ENCODE measurements at places on chromosomes 2 and 18.

DNA sequence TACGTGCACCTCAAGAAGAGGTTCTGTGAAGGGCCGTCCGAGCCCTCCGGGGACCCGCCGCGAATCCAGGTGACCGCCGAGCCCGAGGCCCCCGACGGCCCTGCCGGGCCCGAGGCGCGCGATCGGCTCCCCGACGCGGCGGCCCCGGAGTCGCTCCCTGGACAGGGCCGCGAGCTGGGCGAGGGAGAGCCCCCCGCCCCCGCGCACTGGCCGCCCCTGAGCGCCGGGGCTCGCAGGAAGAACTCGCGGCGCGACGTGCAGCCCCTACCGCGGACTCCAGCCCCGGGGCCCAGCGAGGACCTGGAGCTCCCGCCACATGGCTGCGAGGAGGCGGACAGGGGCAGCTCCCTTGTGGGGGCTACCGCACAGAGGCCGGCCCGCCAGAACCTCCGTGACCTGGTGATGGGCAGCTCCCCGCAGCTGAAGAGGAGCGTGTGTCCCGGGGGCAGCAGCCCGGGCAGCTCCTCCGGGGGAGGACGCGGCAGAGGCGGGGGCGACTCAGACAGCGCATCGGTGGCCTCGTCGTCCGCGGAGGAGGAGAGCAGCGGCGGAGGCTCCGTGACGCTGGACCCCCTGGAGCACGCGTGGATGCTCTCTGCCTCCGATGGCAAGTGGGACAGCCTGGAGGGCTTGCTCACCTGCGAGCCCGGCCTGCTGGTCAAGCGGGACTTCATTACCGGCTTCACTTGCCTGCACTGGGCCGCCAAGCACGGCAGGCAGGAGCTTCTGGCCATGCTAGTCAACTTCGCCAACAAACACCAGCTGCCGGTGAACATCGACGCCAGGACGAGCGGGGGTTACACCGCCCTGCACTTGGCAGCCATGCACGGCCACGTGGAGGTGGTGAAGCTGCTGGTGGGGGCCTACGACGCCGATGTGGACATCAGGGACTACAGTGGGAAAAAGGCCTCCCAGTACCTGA lies 812 bp downstream of the SOWAHC start:
- DNase-seq: peak; percentile 34

- no peak for DNase-seq
These were observed 76.9 kb upstream of the MAP3K20 start for GRCh38 chr2:172998547-172999272.

GRCh38 chr18:24426398-24427294 lies at the start of gene IMPACT:
Gene IMPACT, plus strand, starts transcription at chr18:24426670. Its CDS starts 87 bp downstream, at chr18:24426757.
- peak; percentile 97 for DNase-seq

GRCh38 chr18:30572214-30572613 lies 470.3 kb downstream of the DSC3 start:
- no peak for DNase-seq

DNA sequence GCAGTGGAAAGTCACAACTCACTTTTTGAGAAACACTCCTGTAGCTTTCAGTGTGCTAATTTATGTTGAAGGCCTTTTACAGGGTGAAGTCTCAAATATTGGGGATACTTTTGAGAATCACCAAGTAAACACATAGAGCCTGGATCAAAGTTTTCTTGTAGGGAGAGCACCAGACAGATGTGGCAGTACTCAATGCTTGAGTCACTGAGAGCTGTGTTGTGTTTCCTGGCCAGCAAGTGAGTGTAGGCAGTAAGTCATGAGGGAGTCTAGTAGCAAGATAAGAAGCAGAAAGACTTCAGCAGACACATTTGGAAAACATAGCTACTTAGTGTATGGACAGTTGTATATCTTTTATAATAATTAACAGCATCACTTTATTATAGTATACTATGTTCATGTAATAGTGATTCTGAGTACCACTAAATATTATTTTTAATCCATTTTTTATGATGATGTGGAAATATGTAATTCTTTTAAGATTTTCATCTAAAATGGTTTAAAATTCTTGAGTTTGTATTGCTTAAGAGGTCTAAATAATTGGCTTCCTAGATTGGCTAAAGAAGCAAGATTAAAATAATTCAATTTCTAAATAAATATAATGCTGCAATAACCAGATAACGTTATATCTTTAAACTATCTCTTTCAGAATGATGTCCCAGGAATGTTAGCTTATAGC lies 12.8 kb downstream of the PSMD1 start:
- no peak for DNase-seq

- DNase-seq: peak; percentile 65
These were observed 9.2 kb upstream of the KYNU start for GRCh38 chr2:142868229-142868762.

- DNase-seq: no peak
These were observed 109.6 kb upstream of the EML6 start for GRCh38 chr2:54613794-54614257.

DNA sequence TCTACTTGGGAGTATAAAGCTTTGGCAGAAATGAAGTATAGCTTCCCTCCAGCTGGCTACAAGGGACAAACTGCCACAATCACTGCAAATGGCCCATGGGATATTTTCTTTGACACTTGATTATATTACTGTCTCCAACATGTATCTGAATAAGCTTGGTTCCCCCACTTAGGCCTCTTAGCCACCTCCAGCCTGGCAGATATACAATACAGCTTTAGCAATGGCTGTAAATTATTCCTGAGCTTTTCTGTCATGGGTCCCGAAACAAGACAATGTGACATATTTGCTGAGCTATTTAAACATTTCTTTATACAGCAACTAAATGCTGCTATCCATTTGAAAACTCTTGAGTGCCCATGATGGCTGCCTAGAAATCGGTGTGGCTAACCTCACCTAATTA lies 406.2 kb downstream of the SUCLG1 start:
- DNase-seq: no peak

- peak; percentile 28 for DNase-seq
These were observed 136.2 kb downstream of the SLC8A1 start for GRCh38 chr2:40315683-40316082.

- no peak for DNase-seq
These were observed 141.1 kb downstream of the SOCS6 start for GRCh38 chr18:70429847-70430500.

DNA sequence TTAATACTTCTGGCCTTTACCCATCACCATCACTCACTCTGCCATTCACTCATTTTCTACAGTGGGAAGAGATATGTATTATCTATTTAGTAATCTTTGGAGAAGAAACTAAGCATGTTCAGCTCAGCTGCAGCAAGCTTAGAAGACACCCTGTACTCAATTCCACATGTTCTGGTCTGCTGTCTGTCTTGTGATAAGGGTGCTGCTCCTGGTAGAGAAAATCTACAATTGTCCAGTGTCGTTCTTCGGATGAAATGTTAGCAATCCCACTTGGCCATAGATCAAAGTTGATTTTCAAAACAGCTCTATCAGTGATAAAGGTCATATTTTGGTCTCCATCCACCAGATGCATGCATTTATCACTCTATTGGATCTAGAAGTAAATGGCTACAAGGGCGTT lies 337.1 kb downstream of the LRRTM4 start:
- DNase-seq: no peak

- DNase-seq: peak; percentile 29
These were observed 204.4 kb upstream of the RASGRP3 start for GRCh38 chr2:33272001-33272400.

DNA sequence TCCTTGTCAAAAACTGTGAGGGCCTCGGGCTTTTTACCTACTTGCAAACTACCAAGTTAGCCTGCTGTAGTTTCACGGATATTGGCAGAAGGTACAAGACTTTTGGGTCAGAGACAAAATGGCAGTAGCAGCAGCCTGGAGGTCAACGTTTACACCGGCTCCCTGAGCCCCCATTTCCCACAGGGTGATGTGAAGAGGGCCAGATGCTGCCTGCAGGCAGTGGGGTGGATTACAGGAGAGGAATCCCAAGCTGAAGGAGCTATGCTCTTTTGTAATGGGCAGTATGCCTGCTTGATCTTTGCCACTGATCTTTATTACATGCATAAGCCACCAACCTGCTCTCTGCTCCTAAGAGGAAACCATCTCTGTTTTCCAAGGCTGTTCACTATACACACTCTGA lies 29.5 kb upstream of the SP5 start:
- no peak for DNase-seq

GRCh38 chr18:56748698-56749268 lies 97.6 kb downstream of the WDR7 start:
- peak; percentile 37 for DNase-seq

- DNase-seq: no peak
These were observed 104.9 kb upstream of the LHCGR start for GRCh38 chr2:48860380-48860779.

DNA sequence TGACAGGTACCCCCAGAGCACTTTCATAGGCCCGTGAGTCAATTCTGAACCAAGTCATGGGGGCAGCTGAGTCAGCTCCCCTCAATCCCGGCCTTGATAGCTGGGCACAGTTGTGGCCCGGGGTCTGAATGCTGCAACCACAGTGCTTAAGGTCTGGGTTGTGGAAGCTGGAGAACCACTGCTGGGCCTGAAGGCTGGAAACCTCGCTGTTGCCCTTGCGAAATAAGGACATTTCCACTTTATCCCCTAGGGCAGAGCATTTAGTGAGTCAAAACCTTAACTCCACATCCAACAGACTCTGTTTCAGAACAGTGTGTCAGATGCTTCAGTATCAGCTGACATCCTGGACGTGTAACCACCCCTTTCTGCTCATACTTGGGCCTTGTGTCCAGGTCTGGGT lies 58.6 kb downstream of the SP110 start:
- DNase-seq: peak; percentile 45

DNA sequence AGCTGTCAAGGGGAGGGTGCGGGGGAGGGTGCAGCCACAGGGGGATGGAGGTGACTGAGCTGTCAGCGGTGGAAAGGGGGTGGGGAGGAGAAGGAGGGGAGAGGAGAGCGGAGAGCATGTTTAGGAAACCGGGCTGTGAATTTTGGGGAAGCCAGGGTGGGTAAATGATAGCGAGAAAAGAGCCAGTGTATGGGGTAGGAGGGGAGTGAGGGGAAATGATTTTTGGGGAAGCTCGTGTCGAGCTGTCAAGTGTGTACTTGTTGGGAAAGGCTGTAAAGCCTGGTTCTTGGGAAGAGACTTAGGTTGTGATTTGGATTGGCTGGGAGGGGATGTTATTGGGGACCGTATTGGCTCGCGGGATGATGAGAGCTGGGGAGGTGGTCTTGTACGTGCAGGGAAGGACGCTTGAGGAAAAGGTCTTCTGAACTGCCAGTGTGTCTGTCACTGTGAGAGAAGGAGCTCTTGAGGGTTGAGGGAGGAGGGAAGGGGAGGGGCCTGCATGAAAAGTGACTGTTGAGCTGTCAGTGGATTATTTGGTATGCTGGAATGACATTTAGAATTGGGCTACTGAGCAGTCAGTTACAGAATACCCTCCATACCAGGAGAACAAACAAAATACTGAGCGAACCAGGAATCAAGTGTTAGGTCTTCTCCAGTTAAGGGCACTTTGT lies 1.0 kb downstream of the UBR3 start:
- DNase-seq: peak; percentile 47

DNA sequence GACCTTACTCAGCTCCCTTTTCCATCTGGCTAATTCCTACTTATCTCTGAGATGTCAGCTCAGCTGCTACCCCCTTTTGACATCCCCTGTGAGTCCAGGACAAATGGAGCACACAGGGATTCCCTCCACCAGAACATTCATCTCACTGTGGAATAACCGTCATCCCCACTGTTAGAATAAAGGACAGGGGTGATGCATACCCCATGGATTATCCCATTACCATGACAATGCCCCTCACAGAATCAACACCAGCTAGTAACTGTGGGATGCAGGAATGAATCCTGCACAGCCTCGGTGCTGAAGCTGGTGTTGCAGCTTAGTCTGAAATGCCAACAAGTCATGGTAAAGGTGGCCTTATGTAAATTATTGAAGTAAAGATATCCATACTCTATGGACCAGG lies 624.8 kb upstream of the RAB6C start:
- no peak for DNase-seq

- peak; percentile 71 for DNase-seq
These were observed 909 bp downstream of the TMEM87B start for GRCh38 chr2:112055730-112056625.

DNA sequence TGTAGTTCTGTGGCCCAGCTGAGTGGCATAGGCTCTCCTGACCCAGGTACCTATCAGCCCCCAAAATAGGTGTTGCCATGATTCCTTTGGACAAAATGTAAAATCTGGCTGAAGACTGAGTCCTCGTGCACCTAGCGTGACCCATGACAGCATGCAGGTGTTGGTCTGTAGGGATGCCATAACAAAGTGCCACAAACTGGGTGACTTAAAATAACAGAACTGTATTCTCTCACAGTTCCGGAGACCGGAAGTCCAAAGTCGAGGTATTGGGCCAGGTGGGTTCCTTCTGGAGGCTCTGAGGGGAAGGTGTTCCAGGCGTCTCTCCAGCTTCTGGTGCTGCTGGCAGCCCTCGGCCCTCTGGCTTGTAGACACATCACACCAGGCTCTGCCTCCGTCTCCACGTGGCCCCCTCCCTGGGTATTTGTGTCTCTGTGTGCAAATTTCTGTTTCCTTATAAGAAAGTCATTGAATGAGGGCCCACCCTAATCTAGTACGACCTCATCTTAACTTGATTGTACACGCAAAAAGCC lies 34.5 kb downstream of the LRRFIP1 start:
- no peak for DNase-seq

DNA sequence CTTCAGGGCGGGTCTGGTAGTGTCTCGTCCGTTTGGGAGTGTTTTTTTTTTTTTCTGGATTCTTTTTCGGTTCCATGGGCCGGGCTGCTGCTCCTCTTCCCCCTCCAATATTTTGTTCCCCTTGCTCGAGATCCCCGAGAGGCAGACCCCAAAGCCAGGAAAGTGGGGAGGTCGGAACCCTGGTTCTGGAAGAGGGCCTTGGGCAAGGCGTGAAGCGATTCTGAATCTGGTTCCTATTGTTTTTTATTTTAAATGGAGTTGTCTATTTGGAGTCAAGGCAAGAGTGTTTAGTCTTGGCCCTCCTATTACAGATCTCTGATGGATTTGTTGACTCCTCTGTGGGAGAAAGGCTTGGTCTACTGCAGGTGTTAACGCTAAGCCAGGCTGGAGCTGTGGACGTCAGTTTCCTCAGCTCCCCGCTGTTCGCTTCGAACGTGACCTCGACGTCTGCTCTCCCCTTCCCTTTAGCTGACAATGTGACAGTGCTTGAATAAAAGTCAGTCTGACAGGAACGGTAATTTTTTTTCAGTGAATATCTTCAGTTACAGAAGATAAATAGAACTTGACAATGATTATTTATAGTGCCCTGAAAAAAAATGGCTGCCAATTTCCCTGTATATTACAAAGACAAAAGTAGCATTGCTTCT lies 683 bp upstream of the DNAJC27 start:
- DNase-seq: peak; percentile 34

- DNase-seq: no peak
These were observed 119.8 kb downstream of the BCL2 start for GRCh38 chr18:63199743-63200241.

GRCh38 chr2:167253025-167253424 lies 364.7 kb downstream of the XIRP2 start:
- no peak for DNase-seq
